ENCODE measurements at places on chromosomes 3 and 15.

- no peak for DNase-seq
- no peak overlapping the region for H3K4me3 ChIP-seq
- no peaks in the 10 kb centered on the region for H3K36me3 ChIP-seq
- H3K4me1 ChIP-seq = no peaks in the 10 kb centered on the region
- peaks cover 7% of the 10 kb centered on the region for H3K27me3 ChIP-seq
- H3K27ac ChIP-seq = no peak overlapping the region
Measured at GRCh38 chr3:190094160-190094718, 26.5 kb downstream of the P3H2 start.

DNA sequence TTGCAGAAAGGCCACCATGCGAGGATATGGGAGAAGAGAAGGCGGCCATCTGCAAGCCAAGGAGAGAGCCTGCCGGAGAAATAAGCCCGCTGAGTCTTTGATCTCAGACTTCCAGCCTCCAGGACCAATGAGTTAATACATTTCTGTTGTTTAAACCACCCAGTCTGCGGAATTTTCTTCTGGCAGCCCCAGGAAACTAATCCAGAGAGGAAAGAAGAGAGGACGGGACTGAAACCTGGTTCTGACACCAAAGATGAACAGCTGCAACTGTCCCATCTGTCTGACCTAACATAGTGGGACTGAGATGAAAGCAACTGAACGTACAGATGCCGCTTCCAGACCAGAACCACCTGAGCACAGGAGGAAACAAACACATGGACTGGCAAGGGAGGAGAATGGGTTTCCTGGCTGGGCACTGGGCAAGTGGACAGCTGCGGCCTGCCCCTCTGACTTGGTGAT, 32.3 kb downstream of the VGLL4 start:
- no peak overlapping the region for H3K4me3 ChIP-seq
- DNase-seq = no peak
- H3K27me3 ChIP-seq = no peaks in the 10 kb centered on the region
- H3K36me3 ChIP-seq = peaks cover 12% of the 10 kb centered on the region

DNA sequence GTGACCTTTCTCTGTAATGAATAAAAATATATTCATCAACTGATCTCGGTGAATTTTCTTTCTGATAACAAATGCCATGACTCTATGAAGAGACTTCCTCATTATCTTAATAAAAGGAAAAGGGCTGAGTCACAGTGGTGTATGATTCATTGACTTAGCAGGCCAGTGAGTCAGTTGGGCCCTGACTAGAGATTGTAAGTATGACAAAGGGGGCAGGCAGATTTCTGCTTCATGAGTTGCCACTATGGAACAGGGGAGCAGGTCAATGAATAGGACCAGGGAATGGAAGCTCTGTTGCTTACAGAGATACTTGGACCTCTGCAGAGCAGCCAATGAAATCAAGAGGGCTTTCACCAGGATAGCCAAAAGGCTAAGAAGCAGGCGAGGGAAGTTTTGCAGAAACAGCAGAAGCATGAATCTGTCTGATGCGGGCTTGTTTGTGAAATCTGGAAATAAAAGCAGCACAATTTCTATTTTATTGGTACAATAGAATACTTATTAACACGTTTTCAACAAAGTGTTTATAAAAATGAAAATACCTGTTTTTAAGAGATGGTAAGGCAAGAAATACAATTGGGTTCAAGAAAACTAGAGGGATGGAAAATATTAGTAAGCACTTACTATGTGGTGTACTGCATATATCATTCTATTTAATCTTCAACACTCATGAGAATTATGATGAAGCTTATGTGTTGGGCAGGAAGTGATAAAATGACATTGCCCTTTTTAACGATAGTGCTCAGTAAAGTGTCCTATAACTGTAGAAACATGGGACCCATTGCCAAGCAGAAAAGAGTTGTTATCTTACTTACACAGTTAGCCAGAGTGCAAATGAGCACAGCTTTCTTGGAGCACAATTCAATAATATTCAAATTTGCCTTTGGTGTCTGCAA, 169.8 kb upstream of the MYRIP start:
- no peaks in the 10 kb centered on the region for H3K36me3 ChIP-seq
- no peak overlapping the region for H3K4me3 ChIP-seq
- H3K27me3 ChIP-seq = peaks cover 4% of the 10 kb centered on the region
- no peak for DNase-seq
- H3K27ac ChIP-seq = no peak overlapping the region
- H3K4me1 ChIP-seq = peaks cover 5% of the 10 kb centered on the region

DNA sequence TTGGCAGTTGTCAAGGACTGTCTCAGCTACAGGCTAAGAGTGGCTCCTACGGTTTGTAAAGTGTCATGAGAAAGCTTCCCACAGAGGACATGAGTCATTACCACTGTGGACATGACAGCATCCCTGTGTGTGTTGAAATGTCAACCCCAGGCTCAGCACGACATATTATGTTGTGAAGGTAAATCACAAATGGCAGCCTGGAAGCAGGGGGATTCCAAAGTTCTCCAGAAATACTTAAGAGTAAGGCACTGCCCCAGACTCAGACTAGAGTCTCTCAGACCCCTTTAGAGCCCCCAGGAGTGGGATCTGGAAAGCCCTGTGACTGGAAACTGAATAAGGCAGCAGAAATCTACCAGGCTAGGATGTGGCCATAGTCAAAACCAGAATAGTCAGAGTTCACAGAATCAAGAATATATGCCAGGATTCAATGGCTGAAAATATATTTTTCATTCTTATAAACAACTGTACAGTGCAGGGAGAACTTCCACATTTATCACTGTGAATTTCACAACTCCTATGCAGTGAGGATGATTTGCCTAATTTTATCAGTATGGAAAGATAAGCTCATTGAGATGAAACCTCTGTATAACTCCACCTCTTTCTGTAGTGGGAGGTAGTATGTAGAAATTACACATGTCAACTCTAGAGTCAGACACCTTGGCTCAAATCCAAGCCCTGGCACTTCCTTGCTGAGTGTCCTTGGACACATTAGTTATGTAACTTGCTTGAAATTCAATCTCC, 237.1 kb upstream of the CFAP20DC start:
- DNase-seq = peak; percentile 39
- no peak overlapping the region for H3K4me3 ChIP-seq
- H3K27ac ChIP-seq = peak overlapping the region; percentile 47
- H3K36me3 ChIP-seq = no peaks in the 10 kb centered on the region
- H3K27me3 ChIP-seq = no peaks in the 10 kb centered on the region

DNA sequence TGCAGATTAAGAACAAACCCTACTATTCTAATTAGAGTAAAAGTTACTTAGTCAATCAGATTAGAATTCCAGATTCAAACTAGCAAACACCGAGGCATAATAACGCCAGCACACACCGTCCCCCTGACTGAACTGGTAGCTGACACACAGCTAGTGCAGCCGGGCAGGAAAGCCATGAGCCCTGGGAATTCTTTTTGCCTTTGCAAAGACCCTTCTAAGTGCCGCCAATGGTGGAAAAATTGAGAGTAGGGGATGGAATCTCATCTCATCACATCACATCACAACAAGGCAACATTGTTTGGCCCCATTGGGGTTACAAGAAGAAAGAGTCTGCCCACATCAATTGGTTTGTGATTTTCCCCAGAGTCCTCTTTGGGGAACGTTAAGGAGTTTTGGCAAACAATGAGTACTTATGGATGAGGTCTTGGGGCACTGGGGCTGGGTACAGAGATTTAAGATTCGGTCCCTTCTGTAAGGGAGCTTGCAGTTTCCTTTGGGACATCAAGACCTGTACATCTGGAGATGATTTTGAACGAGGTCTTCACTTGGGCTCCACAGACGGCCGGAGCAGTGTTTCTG, 120.4 kb upstream of the MEF2A start:
- no peaks in the 10 kb centered on the region for H3K36me3 ChIP-seq
- no peak overlapping the region for H3K27ac ChIP-seq
- no peak for DNase-seq
- H3K4me3 ChIP-seq = no peak overlapping the region
- H3K27me3 ChIP-seq = peaks cover 24% of the 10 kb centered on the region

DNA sequence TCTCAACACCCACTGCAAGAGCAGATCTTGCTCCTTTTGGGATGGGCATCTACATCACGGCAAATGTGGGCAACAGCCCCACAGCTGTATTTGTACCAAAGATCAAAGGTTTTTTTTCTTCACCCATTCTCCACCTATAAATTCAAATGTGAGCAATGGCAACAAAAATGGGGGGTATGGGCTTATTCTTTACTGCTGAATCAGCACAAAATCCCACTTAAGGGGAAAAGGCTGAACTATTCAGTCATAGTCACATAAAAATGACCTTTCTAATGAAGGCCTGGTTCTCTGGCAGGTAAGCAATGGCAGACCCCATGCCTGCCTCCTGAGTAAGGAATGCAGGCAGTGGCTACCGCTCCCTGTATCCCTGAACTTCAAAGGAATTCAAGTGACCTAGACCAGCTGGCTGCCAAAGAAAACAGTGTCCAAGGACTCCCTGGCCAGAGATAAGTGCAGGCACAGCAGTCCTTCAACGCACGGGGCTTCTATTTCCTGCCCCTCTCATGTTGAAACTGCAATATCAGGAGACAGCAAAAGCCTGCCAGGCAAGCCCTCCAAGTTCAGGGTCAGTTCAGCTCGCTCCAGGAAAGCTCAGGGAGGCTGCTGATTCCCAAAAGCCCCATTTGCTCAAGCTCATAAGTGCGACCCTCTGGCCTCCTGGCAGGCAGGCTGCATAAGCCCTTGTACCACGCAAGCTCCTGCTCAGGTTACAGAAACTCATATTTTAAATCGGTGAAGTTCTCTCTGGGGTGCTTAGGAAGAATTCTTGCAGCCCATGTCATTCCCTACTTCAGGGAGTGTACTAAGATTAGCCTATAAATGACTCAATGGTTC, 134.1 kb downstream of the PDZRN3 start:
- no peak overlapping the region for H3K27ac ChIP-seq
- H3K27me3 ChIP-seq = no peaks in the 10 kb centered on the region
- H3K4me1 ChIP-seq = no peaks in the 10 kb centered on the region
- no peak overlapping the region for H3K4me3 ChIP-seq

- H3K27ac ChIP-seq = no peak overlapping the region
- no peaks in the 10 kb centered on the region for H3K36me3 ChIP-seq
- H3K4me1 ChIP-seq = no peaks in the 10 kb centered on the region
Measured at GRCh38 chr15:67296188-67296587, 41.6 kb downstream of the IQCH start.

- peaks cover 4% of the 10 kb centered on the region for H3K27me3 ChIP-seq
- H3K36me3 ChIP-seq = no peaks in the 10 kb centered on the region
- no peak overlapping the region for H3K27ac ChIP-seq
- peak overlapping the region; percentile 2 for H3K4me3 ChIP-seq
- peaks cover 5% of the 10 kb centered on the region for H3K4me1 ChIP-seq
Measured at GRCh38 chr3:184636741-184637316, 75.0 kb downstream of the MAGEF1 start.
